ENCODE measurements at places on chromosomes 1 and 21.
A peak's percentile ranks its signal among the peaks of the same experiment; 100 is the strongest.

- no peak for DNase-seq
Measured at GRCh38 chr21:35396655-35397054, 347.6 kb upstream of the RUNX1 start.

DNA sequence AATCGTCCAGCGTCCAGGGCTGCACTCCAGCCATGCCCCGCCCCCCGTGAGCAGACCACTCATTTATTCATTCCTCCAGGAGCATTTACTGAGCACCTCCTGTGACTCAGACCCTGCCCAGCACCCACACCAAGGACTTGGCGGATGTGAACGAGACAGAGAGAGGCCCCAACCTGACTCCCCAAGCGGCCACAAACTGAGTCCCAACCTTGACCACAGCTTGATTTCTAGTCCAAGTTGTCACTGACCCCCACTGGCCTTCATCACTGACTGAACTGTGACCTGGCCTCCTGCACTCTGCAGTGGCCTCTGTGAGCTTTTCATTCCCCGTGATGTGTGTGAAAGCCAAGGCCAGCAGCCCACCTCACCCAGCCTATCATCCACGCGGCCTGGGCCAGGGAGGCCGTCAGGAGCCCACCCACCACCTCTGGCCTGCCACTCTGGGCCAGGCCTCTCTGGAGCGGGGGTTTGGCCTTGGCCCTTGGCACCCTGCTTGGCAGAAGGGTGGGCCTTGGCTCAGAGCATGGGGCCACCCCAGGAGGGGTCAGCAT is 19.3 kb upstream of the RUNX3 start:
- peak; percentile 53 for DNase-seq

GRCh38 chr1:108561689-108562326 is 1.9 kb downstream of the EEIG2 start:
- peak; percentile 11 for DNase-seq

GRCh38 chr1:67626090-67626860 is 58.7 kb upstream of the GADD45A start:
- peak; percentile 88 for DNase-seq

GRCh38 chr1:99017655-99018054 is 13.0 kb upstream of the PLPPR5 start:
- DNase-seq: no peak

DNA sequence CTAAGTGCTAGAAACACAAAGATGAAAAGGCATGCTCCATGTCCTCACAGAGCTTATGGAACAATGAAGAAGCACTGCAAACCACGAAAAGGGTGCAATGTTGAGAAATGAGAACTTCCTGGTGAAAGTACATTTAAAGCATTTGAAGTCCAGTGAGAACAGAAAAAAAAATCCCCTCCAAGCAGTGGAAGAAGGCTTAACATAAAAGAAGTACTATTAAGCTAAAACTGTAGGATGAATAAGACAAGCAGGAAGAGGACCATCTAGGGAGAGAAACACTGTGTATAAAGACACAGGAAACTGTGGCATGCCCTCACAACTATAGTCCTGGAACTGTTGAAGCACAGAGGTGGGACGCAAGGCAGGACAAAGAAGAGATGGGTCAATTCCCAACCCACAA is 10.0 kb downstream of the TP53BP2 start:
- no peak for DNase-seq

DNA sequence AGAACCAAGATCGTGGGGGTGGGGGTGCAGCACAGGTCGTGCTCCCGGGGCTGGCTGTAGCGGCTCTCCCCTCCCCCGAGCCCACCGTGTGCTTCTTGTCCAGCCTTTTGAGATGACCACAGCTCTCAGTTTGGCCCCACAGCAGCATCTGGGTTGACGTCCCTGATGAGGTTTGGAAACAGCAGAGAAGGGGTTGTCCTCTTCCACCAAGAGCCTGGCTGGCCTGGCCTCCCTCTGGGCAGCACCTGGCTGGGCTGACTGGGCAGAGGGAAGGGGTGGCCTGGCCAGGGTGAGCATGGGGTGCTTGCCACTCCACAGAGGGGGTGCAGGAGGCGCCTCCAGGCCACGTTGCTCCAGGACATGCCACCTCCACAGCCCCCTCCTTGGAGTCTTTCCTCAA is 61.5 kb downstream of the SKI start:
- no peak for DNase-seq

- no peak for DNase-seq
Measured at GRCh38 chr1:222970040-222970439, 155.2 kb downstream of the DISP1 start.

- DNase-seq: peak; percentile 22
Measured at GRCh38 chr1:48741380-48741779, 35.3 kb downstream of the BEND5 start.

DNA sequence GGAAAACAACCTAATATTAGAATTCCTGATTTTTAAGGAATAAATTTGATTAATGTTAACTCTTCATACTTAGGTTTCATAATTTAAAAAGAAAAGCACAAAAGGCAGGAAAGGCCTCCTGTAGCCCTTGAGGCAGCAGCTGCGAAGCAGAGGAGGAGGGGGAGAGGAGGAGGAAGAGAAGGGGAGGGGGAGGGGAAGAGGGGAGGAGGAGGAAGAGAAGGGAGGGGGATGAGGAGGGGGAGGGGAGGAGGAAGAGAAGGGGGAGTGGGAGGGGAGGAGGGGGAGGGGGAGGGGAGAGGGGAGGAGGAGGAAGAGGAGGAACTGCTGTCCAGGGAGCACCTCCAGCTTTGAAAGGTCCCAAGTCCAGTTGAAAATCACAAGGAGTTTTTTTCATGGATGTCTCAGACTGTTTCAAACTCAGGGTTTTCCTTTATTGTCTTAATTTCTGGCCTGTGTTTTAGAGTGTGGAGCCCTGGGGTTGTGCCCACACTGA is 35.1 kb upstream of the DIP2A start:
- DNase-seq: no peak

DNA sequence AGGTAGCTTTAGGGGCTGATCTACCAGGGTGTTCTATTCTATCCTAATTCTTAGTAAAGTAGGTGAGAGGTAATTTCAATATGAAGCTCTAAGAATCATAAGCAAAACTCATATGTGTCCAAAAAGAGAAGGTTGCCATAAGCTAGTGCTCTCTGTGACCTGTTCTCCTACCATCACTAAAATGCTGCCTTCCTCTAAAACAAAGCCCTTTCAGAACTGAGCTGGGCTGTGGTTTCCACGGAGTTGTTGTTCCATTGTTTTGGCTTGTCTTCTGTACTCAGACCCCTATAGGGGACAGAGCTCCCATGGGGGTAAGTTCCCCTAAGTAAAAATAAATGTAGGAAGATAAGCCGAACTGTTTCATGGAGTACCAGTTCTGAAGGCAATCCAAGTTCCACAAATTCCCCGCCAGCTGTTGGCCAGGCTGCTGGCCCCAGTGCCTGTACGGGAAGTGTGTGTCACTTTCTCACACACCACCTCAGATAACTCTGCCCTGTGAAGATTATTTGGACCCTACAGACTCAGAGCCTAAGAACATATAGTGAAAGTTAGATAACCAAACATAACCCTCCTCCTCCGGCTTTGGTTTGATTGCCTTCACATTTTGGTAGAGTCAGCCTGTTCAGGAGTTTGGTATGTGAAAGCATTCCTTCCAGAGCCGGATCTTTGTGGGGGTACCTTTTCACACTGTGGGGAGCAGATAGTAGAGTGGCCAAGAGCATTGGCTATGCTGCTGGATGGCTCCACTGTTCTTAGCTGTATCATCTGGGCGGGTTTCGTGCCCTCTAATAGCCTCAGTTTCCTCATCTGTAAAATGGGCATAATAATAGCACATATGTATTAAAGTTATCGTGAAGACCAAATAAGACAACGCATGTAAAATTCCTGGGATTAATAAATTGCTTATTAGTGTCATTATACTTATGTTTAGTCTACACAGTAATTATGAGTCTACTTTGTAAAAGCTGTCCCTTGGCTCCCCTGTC is 10.8 kb downstream of the DPT start:
- DNase-seq: no peak

- no peak for DNase-seq
Measured at GRCh38 chr1:206521694-206522402, 14.5 kb downstream of the RASSF5 start.

DNA sequence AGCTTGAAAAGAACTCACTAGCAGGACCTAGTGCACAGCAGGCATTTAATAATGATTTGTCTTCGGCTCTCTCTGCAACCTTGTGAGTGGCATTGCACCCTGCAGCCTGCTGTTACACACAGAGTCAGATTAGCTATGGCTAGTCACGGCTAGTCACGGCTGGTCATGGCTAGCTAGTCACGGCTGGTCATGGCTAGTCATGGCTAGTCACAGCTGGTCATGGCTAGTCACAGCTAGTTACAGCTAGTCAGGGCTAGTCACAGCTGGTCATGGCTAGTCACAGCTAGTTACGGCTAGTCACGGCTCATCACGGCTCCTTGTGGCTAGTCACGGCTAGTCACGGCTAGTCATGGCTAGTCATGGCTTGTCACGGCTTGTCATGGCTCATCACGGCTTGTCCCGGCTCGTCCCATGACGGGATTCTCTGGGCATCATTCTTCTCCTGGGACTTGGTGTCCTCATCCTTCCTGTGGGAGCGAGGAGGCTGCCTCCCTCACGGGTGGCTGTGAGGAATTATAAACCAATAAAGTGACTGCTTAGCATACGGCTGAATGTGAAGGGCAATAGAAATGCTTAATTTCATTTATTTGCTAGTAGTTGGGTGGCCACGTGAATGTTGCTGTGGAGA is 12.5 kb upstream of the KIF26B start:
- DNase-seq: no peak

DNA sequence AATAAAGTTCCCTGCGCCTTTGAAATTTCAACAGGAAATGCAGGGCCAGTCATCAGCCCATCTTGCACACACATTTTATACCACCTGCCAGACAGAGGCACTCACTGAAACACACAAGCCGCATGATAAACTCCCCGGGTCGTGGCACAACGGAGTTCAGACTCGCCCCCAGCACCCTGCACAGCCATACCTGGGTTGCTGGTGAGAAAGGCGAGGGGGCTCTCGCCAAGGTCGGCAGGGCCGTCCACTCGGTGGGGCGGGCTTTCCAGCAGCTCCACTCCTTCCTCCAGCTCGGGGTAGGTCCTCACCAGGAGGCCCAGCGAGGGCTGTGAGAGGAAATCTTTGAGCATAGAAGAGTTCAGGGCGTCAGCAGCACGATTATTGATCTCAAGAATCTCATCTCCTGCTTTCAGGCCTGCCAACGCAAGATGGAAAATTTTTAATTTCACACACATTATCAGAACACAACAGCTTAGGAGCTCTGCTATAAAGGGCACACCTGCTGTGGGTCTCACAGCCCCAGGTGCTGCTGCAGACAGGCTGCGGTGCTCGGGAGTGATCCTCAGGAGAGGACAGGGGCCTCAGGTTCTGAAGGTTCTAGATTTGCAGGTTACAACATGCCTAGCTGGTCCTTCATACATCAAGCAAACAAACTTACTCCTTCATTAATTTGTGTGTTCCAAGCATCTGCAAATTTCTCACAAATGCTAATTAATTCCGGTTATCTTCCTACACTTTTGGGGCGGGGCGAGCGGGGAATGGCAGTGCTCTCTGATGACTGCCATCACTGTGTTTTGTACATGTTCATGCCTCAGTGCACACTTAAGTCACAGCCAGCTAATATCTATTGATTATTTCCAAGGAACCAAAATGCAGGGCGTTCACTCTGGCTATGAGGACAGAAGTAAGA is 144.2 kb upstream of the KRTAP19-8 start:
- DNase-seq: no peak

DNA sequence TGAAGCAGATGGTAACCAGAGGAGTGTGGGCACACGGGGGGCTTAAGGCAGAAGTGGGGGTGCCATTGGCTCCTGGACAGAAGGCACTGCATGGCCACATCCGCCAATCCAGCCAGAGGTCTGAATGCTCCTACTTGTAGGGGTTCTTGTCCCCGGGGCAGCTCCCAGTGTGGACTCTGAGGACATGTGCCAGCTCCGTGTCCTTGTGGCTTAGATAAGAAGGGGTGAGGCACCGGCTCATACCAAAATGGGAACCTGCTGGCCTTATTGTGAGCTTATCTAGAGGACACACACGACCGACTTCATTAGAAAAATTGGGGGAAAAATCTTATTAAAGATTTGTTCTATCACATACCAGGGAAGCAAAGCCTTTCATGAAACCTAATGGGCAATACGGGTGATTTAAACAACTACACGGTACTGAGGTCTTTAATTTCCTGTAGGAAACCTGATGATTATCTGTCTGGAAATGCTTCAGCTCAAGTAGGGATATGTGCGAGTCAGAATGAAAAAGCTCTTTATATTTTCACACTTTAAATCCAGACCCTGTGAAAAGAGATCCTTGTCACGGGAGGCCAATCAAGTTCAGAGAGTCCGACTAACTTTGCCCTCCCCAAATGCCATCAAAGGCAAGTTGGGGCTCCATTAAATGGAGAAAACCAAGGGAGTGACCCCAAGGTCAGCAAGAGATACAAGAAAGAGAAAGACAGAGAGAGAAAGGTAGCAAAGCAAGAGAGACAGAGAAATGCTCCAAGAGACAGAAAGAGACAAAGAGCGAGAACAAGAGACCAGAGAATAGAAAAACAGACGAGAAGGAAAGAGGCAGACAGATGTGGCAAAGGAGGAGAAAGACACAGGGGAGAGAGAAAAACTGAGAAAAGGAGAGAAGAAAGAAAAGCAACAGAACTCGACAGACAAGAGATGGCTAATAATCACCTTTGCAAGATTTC is 14.1 kb upstream of the KCNN3 start:
- DNase-seq: no peak

DNA sequence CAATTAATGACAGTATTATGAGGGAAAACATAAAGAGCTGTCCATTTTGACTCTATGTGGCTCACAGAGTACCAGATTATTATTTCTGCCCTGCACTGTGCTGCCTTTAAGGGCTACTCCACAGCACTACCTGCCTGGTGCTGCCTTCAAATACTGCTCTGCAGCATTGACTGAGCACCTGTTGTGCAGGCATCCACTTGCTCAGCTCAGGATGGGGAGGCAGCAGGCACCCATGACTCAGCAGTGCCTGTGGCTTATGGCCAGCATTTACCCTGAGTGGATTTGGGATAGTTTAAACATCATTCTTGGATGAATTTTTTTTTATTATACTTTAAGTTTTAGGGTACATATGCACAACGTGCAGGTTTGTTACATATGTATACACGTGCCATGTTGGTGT is 953 bp upstream of the KPRP start:
- DNase-seq: no peak

DNA sequence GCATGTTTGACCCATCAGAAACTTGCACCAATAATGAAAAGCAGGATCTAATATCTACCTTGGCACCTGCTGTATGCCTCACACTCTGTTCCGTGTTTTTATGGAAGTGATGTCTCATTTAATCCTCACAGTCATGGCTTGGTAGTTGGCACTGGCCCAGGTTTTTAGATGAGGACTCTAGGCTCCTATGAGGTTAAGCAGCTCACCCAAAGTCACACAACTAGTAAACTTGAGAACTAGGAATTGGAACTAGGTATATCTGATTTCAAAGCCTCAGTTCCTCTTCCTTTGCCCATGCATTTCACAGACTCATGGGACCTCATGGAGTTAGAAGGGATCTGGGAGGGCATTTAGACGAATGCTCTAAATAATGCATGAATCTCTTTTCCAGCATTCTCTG is 21.3 kb upstream of the TARBP1 start:
- no peak for DNase-seq

DNA sequence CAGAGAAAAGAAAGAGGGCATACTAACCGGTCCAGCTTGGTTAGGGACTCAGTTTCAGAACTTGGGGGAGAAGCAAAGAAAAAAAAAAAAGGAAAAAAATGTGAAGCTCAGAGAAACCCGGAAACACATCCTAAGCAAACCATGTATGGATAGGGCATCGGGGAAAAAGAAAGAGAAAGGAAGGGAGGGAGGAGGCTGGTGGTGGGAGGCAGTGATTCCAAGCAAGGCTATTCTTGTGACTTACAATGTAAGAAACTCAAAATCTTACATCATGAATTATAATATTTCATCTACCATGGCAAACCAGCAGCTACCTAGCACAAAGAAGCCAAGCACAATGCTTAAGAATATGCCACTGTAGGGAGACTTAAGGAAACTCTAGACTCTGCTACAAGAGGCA is 60.3 kb downstream of the UBR4 start:
- no peak for DNase-seq
